Neural cell (in vitro differentiated cells): ENCODE measurements at places on chromosomes 4 and X. TPM values are rescaled to one million over a fixed set of nuclear protein-coding genes. Genes with fewer than 3 reads are reported as not detected.

TMLHE gene
- polyA plus RNA-seq, result 3.8 and 5.6 TPM in 2 replicates

PAGE4 gene
- polyA plus RNA-seq, result not detected in 2 replicates

TMEM271 gene
- polyA plus RNA-seq, result 16.0 and 20.4 TPM in 2 replicates

NFXL1 gene
- polyA plus RNA-seq, result 15.8 and 17.6 TPM in 2 replicates

PTCHD1 gene
- polyA plus RNA-seq, result 10.0 and 12.0 TPM in 2 replicates

HTN1 gene
- not detected in 2 replicates for polyA plus RNA-seq

RPGR gene
- polyA plus RNA-seq, result 2.8 and 6.5 TPM in 2 replicates

LUZP4 gene
- polyA plus RNA-seq, result not detected in 2 replicates

HELT gene
- polyA plus RNA-seq, result not detected in 2 replicates

UGT2B15 gene
- not detected in 2 replicates for polyA plus RNA-seq

ABCG2 gene
- polyA plus RNA-seq, result not detected in 2 replicates

TEX13D gene
- polyA plus RNA-seq, result not detected in 2 replicates

STAG2 gene
- polyA plus RNA-seq, result 25.3 and 26.5 TPM in 2 replicates

CCDC158 gene
- not detected in 2 replicates for polyA plus RNA-seq

FRMD7 gene
- polyA plus RNA-seq, result 0.54 and 1.2 TPM in 2 replicates

AP1S2 gene
- polyA plus RNA-seq, result 127 and 160 TPM in 2 replicates

DDIT4L gene
- 0.28 TPM in 1 of 2 replicates, not detected in the other for polyA plus RNA-seq

UVSSA gene
- 11.6 and 13.3 TPM in 2 replicates for polyA plus RNA-seq

MPC1L gene
- not detected in 2 replicates for polyA plus RNA-seq

HMGN5 gene
- 0.45 and 0.80 TPM in 2 replicates for polyA plus RNA-seq

ANOS1 gene
- 0.72 and 1.4 TPM in 2 replicates for polyA plus RNA-seq

GAGE13 gene
- polyA plus RNA-seq, result not detected in 2 replicates

PRRG1 gene
- polyA plus RNA-seq, result 7.4 and 9.1 TPM in 2 replicates

SLC26A1 gene
- polyA plus RNA-seq, result 0.12 and 1.1 TPM in 2 replicates

RNF212 gene
- polyA plus RNA-seq, result 0.30 and 1.5 TPM in 2 replicates
